ENCODE measurements at places on chromosomes 11 and 22.
A peak's percentile ranks its signal among the peaks of the same experiment; 100 is the strongest.

DNA sequence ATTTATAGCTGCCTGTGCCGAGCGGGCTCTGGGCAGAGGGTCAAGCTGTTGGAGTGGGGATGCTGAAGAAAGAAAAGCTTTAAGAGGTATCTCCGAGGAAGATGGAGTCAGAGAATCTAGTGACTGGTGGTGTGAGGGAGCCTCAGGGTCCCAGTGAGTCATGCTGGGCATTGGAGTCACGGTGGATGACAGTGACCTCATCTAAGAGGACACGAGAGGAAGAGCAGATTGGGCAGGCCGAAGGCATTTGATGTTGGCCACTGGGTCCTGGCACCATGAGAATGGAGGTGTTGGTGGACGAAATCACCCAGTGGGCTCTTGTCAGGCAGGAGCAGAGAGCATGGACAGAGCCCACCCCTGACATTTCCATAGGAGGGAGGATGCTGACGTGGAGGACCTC is 68.4 kb downstream of the TBC1D22A start:
- DNase-seq: no peak

DNA sequence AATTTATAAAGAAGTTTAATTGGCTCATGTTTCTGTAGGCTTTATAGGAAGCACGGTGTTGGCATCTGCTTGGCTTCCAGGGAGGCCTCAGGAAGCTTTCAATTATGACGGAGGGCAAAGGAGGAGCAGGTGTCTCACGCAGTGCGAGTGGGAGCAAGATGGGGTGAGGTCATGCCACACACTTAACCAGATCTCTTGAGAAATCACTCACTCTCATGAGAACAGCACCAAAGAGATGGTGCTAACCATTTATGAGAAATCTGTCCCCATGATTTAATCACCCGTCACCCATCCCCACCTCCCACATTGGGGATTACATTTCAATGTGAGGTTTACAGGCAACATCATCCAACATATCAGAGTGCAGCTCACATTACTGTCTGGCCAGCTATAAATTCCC is 103.5 kb downstream of the ARHGAP8 start:
- no peak for DNase-seq

- no peak for DNase-seq
Observed at GRCh38 chr22:49599039-49599438, 228.6 kb downstream of the BRD1 start.

GRCh38 chr11:119237515-119237914 is 31.4 kb downstream of the CBL start:
- no peak for DNase-seq

- DNase-seq: no peak
Observed at GRCh38 chr11:115695677-115696364, 191.6 kb upstream of the CADM1 start.

GRCh38 chr11:96199563-96200025 is 143.4 kb downstream of the MAML2 start:
- no peak for DNase-seq

GRCh38 chr11:128872594-128872993 is 5.5 kb upstream of the KCNJ1 start:
- no peak for DNase-seq

GRCh38 chr22:19492504-19493174 is 12.9 kb downstream of the CDC45 start:
- no peak for DNase-seq

DNA sequence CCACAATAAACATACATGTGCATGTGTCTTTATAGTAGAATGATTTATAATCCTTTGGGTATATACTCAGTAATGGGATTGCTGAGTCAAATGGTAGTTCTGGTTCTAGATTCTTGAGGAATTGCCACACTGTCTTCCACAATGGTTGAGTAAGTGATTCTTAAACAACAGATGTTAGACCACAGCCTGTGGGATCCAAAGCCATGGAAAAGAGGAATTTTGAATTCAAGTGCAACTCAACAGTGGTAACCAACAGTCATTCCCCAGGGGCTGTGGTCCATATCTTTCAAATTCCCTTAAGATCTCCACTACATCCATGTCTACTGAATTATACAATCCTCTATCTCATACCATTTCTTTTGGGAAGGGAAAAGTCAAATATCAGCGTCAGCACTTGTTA is 321.5 kb downstream of the LARGE1 start:
- DNase-seq: no peak

GRCh38 chr11:108904480-108904879 is 239.6 kb downstream of the DDX10 start:
- no peak for DNase-seq

GRCh38 chr22:28647216-28647615 is 32.4 kb downstream of the TTC28 start:
- no peak for DNase-seq

- no peak for DNase-seq
Observed at GRCh38 chr11:132043714-132044113, 673.3 kb downstream of the NTM start.

DNA sequence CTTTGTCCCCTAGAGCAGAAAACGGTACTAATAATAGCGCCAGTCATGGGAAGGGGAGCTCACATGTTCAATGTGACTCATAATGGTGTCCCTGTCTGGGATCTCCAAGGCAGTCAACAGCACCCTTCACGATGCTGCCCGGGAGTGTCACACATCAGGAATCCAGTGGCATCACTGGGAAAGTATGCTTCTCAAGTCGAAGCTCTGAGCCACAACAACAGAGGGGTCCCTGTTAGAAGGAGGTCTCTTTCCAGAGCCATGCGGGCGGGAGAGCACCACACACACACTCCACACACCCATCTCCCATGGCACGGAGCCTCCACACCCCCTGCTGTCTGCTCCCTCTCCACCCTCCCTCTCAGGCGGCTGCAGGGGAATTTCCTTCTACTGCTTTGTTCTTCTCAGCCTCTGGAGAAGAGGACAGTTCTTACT is 119.7 kb downstream of the ETS1 start:
- no peak for DNase-seq

- no peak for DNase-seq
Observed at GRCh38 chr11:82234256-82234655, 499.4 kb downstream of the FAM181B start.

GRCh38 chr11:107998761-107999160 is 9.9 kb upstream of the CUL5 start:
- no peak for DNase-seq

DNA sequence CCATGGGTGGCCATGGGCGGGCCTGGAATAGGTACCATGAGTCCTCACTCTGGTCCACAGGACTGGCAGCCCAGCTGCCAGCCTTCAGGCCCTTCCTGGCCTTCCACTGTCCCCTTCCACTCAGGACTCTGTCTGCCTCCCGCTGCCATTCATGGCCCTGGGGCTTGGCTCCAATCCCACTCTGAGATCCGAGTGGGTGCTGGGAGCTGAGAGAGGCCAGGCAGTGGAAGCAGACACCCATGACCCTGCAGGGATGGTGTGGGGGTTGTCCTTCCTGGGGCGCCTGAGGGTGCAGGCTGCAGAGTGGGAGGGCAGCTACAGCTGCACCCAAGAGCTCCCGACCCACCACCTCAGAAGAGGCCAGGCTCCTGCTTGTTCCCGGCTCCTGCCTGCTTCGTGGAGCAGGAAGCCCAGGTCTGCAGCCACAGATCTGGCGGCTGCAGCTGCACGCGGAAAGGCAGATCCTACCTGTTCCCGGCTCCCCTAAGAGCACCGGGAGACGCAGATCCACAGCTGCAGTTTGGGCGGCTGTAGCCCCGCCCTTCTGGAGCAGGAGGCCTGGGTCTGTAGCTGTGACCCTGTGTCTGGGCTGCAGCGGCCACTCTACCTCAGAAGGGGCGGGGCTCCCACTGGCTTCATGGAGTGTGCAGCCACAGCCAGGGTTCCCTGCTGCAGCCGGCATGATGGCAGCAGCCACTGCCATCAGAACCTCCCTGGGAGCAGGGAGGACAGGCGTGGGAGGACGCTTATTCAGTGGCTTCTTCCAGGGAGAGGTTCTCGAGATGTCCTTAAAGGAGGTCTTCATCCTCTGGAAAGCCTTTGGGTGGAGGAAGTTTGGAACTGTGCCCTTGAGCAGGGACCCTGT is 27.5 kb downstream of the IGHMBP2 start:
- DNase-seq: no peak

GRCh38 chr11:121958323-121958970 is 157.6 kb downstream of the BLID start:
- no peak for DNase-seq

- DNase-seq: no peak
Observed at GRCh38 chr11:34182921-34183685, 77.7 kb downstream of the NAT10 start.

DNA sequence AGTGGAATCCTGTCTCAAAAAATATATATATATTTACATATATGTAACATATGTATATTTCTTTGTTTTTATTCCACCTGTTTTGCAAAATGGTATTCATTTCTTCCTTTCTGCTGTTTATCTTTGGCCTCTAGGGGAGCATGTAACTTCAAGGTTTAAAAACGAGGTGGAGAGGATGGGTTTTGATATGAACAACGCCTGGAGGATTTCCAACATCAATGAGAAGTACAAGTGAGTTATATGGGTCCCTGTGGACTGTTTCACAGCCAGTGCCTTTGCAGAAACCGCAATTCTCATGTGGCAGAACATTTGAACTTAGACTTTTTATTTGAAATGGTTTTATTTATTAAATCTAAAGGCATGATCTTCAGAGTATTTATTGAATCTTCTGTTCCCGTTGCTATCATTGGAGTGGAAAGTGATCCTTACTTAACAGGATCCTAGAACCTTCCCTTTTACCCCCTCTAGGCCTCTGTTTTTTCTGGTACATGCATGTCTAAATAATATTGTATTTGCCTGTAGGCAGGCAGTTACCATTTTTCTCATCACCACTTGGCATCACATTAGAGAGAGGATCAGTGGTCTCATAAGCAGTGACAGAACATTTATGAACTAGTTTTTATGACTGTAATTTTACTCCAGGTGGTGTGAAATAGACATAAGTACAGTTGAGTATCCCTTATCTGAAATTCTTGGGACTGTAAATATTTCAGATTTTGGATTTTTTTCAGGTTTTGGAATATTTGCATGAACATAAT is 81.5 kb upstream of the HORMAD2 start:
- DNase-seq: no peak

- no peak for DNase-seq
Observed at GRCh38 chr22:19896665-19897355, 42.1 kb upstream of the GNB1L start.

DNA sequence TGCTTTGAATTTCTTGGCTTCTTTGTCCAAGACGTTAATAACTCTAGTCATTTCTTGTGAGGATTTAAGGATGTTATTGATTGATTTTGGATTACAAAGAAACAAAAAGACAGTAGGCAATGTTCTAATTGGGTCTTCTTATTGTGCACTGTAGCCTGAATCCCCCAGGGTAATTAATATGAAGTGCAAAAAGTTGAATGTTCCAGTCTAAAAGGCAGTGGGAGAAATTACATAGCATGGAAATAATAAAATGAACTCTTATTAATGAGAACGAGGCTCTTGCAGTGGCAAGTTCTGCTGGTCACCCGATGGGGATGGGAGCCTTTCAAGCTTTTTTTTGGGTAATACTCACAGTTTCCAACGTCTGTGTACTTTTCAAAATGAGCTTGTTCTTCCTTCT is 45.6 kb downstream of the UBASH3B start:
- DNase-seq: no peak

GRCh38 chr11:64803158-64803845 is at the start of gene MAP4K2:
Gene MAP4K2 (minus strand): TSS chr11:64803214. CDS start chr11:64803149, 65 bp downstream.
- DNase-seq: peak; percentile 83

- DNase-seq: no peak
Observed at GRCh38 chr11:72225411-72225951, 914 bp downstream of the INPPL1 start.

GRCh38 chr22:22810018-22810427 is 77.6 kb upstream of the IGLL5 start:
- DNase-seq: peak; percentile 81

GRCh38 chr11:72179804-72180396 is 12.0 kb upstream of the FOLR1 start:
- no peak for DNase-seq

GRCh38 chr22:44668190-44668885 is 33.7 kb upstream of the PRR5 start:
- DNase-seq: peak; percentile 63

GRCh38 chr11:102457056-102457677 is 4.6 kb upstream of the TMEM123 start:
- DNase-seq: no peak

GRCh38 chr11:24615451-24616160 is 118.8 kb downstream of the LUZP2 start:
- DNase-seq: no peak

DNA sequence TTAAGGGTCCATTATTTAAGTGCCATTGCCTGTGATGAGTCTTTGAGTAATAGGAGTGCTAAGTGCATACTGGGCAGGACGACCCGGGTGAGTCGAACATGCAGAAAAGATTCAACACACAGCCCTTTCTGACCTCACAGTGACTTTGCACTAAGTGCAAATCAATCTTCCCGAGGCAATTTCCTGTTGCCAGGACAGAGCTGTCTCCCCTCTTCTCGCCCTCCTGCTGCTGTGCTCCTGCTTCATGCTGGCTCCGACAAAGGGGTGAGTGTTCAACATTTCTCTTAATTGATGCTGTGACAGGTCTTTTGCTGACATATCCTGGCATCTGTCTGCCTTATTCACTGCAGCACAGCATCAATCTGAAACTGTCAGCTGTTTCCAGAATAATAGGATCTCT is 42.0 kb downstream of the MCHR1 start:
- no peak for DNase-seq

DNA sequence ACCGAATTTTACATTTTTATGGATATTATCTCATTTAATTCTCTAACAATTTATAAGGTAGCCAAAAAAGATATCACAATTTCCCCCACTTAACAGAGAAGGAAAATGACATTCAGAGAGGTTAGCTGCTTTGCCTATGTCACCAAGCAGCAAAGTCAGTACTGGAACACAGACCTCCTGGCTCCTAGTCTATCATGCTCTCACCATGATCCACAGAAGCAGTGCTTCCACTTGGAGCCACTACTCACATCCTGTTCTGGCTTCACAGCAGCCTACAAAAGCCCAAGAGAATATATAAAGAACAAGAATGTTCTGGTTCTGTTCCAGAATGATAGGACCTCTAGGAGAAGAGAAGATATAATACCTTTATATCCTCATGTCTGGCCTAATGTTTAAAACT is 59.5 kb upstream of the SCUBE2 start:
- DNase-seq: no peak

DNA sequence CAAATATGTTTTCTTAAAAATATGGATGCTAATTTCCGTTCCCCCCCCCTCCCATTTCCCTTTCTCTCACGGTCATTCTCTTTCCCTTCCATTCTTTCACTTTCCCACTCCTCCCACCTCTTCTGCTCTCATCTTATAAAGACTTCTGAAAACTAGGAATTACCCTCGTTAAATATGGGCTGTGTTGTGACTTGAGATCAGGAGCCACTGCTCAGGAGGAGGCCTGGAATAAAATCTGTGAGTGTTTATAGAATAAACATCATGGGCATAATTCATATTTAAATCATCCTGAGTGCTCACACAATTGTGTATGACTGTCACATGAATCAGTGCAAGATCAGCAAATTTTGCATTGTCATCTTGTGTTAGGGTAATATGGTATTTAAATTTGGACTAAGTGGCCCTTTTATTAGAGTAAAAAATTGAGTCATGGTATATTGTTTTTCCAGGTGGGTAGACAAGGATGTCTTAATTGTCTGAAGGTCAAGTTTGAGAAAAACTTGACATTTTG is 208.0 kb downstream of the DDX10 start:
- DNase-seq: no peak
